ENCODE measurements at places on chromosomes 7 and 10.

GRCh38 chr10:16505161-16505560 is 16.5 kb downstream of the C1QL3 start:
- DNase-seq = no peak

DNA sequence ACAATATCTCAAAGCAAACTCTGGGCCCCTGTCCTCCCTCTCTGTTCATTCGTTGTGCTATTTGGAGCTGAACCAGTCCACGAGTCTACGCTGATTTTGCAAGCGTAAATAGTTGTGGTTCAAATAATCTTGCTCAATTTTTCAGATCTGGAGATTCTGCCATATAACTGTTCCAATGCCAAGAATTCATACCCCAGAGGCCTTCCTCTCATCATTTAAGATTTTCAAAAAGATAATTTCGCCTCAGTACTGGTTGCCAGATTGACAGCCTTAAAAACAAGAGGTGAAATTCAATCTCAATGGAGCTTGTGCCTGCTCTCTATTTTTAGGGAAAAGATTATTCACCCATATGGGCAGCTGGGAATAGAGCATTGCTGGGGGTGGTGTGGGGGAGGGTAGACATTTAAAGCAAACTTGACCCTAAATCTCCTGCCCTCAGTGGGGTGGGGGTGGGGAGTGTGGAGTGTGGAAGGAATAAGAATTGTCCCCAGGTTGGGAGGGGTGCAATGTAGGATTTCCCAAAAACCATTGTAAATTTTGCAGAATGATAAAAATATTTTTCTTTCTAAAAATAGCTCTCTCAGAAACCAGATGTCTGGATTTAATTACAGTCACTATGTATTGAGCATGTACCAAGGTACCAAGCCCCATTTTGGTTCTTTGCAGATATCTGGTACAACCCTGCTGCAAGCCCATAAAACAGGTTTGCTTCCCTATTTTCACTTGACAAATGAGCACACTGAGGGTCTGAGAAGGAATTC is 104.7 kb upstream of the EEPD1 start:
- no peak for DNase-seq

- DNase-seq = no peak
Observed at GRCh38 chr10:62037166-62037831, 135.8 kb downstream of the ARID5B start.

DNA sequence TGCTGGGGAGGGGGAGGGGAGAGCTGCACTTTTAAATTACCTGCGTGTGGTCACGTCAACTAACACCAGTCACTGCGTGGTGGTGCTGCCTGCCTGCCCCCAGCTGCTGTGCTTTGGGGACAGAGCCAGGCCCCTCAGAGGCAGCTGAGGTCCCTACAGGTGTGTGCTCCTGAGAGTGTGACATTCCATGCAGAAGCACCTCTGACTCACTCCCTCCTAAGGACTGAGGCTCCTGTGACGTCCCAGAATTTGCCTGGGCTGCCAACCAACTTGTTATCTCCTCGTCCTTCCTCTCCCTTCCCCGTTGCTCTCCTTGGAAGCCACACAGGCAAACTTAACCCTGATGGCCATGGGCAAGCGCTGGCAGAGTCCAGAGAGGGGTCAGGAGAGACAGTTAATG is 563.0 kb downstream of the PARD3 start:
- DNase-seq = no peak

DNA sequence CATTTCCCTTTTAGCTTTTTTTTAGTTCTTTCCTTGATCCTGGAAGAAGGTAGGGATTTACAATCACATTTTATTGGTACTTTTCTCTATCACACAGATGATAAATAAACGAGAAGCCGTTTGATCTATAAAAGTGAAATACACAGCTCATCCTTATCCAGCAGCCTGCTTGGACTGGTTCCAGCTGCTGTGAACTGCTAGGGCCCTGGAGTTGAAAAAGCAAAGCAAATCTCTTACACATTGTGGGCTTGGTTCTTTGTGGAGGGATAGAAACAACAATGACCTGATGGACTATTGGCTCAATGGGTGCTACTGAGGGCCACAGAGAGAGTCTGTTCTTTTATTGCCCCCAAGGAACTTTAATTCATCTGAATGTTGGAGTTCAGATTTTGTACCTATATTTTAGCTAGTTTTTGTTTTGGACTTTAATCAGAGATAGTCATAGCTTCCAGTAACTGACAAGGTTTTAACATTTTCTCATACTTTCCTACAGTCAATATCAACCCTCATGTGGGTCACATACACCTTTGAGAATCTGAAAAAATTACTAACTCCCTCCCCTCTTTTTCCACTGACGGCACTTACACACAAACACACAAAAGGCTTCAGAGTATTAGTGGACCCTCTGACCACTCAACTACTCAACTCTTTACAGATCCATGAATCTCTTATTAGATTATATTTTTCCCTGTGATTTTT is 91.6 kb upstream of the CCDC6 start:
- no peak for DNase-seq

DNA sequence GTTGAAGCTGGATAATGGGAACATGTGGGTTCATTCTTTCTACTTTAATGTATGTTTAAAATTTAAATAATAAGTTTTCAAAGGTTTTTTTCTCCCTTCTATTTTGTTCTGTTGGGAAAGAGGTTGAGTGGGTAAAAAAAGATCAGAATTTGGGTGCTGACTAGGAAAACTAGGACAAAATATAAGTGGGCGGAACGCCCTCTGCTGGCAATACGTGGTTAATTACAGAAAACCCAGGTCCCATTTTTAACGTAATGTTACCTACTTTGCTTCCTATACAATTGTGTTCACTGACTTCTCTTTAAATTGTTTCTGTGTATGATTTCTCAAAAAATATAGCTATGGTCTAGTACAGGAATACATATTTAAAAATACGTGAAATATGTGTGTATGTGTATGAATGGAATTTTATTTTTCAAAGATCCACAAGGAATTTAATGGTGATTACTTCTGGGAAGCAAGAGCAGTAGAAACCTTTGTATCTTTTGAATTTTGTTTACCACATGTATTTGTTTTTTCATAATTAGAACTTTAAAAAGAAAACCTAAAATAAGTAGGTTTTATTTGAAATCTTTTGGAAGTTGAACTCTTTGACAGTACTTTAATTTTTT is 8.7 kb downstream of the ECD start:
- peak; percentile 38 for DNase-seq

DNA sequence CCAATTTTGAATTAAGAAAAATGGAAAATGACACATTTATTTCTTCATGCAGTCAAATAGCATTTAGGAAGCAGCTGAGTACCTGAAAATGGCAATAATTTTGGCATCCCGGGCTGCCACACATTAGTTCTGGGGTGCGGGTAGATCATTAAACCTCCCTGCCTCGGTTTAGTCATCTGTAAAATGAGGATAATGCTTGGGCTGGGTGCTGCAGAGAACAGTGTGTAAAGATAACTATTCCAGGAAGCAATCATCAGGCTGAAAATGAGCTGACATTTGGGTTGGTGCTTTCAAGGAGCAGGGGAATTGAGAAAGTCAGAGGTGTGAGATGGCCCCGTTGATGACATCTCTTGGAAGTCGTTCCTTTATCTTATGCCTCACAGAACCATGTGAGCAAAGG is 767.2 kb downstream of the PHTF2 start:
- no peak for DNase-seq

DNA sequence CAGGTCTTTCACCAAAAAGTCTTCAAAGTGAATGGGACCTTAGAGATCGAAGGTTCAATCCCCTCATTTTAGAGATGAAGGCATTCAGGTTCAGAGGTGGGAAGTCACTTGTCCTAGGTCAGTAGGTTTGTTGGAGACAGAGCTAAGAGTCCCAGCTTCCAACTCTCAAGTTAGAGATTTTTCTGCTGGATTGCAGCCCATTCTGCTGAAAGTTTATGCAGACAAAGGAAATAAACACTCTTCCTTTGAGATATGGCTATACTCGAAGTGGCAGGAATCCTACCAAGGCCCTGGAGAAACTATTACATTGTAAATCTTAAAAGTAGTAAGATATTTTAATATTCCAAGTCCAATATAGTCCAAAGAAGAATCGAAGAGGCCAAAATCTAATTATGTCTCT is 64.4 kb downstream of the LYZL1 start:
- no peak for DNase-seq

GRCh38 chr7:2659556-2660358 is 28.0 kb downstream of the TTYH3 start:
- DNase-seq = no peak

DNA sequence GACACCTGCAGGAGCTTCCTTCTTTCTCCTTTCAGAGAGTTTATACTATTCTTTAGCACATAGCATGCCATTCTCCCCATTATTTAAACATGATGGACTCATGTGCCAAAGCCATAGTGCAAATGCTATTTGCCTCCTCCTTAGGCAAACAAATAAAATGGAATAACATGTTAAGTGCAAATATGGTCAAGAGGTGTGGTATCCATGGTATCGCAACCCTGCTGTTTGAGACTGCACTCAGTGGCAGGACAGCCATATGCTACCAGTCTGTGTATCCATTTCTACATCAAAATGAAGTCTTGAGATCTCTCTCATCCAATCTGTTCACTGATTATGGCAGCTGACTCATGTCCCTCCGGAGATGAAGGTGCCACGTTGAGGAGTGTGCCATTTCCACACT is 22.8 kb downstream of the HEPACAM2 start:
- no peak for DNase-seq

GRCh38 chr7:50160206-50160605 is 67.2 kb upstream of the ZPBP start:
- no peak for DNase-seq

GRCh38 chr7:2734751-2735571 is 47.0 kb downstream of the AMZ1 start:
- no peak for DNase-seq

GRCh38 chr10:29811751-29812427 is 177.1 kb upstream of the SVIL start:
- DNase-seq = peak; percentile 3

- peak; percentile 17 for DNase-seq
Observed at GRCh38 chr7:77989981-77990566, 191.5 kb downstream of the PHTF2 start.

Measured in stimulated activated CD4-positive, alpha-beta T cell treated with anti-CD3 and anti-CD28 coated beads, Interleukin-2, amount 100 ng/mL, for 48 hours (primary cell).